Right hindlimb (tissue), 1 donor: ENCODE measurements at places on chromosomes 4 and X.

DNA sequence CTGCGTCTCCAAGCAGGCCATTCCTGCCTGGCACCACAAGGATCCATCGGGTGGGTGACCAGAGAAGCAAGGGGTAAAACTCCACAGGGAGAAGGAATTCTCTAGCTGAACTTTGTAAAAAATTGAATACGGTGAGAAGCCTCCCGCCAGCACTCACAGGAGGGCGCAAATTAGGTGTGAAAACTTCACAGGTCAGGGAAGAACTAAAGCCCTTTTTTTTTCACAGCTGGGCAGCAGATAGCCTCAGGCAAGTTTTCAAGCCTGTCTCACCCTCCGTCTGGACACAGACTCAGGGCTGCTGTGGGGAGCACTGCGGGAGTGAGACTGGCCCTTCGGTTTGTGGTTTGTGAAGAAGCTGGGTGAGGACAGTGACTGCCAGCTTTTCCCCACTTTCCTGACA is 224.1 kb upstream of the FGF16 start:
- DNase-seq = no peak

DNA sequence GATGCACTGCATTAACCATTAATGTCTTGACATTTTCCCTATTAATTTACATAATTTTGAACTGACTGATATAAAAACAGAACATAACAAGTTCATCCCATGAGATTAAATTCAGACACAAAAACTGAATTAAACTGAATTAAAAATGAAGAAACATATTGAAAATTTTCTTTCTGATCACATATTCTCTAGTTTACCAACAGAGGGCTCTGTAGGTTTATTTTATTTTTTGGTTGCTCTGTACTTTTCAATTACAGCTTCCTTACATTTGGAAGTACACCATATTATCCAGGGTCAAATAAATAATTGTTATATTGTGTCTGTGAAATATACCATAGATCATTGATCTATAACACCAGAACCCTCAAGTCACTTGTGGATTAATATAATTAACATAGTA is 27.3 kb upstream of the CT83 start:
- no peak for DNase-seq

DNA sequence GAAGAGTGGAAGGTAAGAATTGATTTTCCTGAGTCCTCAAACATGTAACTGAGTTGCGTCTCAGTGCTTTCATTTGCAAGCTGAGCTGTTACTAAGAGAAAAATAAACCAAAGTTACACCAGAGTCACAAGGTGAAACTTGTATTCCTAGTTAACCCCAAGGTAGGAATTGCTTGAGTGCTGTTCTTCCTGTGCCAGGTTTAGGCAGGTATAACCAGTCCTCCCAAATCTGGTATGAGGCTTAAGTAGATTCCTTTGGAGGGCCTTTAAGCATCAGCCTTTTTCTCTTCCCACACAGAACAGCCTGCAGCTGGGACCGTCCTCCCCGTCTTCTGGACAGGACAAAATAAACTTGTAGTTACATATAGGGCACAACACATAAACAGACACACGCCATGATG is 2.3 kb upstream of the BTC start:
- no peak for DNase-seq

DNA sequence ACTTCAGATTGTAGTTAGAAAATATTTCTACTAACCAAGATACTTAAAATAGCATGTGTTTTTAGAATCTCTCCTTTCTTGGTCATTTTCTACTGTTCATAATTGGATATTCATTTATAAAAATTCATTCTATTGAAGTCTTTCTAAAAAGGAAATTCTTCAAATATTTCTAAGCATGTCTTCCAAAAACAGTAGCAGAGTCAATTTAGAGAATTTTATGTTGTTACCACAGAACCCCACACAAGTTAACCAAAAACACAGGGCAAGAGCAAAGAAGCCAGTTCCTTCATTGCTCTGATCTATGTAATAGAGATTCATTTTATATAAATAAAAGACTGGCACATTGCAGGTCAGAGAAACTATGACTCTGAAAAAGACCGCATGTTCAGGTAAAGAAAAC is 345.1 kb upstream of the PITX2 start:
- DNase-seq = no peak

- no peak for DNase-seq
Measured at GRCh38 chr4:128338634-128339355, 51.2 kb upstream of the PGRMC2 start.

DNA sequence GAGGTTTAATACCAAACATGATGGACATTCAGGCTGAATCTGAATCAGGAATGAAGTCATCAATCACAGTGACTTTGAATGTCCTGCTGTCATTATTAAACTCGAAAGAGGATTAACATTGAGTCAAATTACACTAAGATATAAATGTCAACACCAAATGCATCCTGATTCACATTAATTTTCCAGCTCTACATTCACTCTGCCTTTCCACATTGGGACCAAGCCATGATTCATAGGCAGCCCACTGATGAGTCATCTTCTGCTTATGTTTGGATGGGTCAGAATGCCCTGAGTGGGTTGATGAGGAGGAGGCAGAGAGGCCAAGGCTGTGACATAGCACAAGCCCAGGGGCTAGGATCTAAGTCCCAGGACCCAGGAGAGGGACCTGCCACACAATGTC is 247.6 kb upstream of the RPS6KA3 start:
- no peak for DNase-seq

- DNase-seq = no peak
Measured at GRCh38 chr4:14874990-14875389, 127.3 kb upstream of the CPEB2 start.

DNA sequence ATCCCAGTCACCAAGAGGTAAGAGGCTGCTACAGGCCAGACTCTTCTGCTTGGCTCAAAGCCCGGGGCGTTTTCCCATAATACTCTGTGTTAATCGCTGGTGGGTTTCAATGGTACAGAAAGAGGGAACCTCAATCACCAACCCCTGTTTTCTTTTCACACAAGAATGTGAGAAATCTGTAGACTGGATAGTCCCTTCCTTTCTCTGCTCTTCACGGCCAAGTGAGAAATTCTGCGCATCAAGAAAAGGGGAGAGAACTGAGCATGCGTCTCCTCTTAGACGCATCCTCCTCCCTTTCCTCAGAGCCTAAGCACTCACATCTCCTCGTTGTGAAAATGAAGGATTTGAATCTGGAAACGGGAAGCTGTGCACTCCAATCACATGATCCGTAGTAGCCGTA is 64.7 kb downstream of the CLNK start:
- DNase-seq = no peak

GRCh38 chrX:53160297-53160983 is 64.6 kb downstream of the KDM5C start:
- no peak for DNase-seq
